ENCODE measurements at places on chromosomes 5 and 9.

DNA sequence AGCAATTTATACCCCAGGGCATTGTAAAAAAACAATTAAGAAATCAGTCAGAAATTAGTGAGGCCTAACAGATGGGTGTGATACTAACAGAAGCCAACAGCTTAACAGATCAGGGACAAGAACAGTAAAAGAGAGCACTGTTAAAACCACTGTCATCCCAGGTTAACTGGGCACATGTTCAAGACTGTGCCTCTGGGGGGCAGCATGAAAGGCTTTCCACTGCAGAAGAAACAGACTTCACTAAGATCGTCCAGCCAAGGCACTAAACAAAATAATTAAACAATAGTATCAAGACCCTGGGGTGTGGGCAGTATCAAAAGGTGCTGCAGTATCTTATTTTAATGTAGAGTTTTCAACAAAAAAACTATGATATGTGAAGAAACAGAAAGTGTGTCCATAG is 43.5 kb downstream of the FBN2 start:
- no peak for DNase-seq

DNA sequence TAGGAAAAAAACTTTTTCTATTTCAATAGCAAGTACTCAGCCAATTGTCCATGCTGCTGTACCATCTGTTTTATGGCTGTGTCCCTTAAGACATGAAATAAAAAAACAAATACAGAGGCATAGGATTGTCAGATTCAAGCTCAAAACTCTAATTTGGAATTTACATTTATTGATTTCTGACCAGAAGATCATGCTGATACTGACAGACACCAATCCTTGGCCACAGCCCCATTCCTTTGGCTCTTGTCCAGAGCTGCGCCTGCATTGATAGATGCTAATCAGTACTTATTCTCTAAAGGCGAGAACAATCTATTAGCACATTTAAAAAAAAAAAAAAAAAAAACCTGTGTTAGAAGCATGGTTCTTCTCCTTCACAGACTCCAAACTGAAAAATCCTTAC is 384.6 kb downstream of the TMEM232 start:
- no peak for DNase-seq

GRCh38 chr5:124089578-124089977 is 577.6 kb downstream of the CSNK1G3 start:
- DNase-seq = no peak

DNA sequence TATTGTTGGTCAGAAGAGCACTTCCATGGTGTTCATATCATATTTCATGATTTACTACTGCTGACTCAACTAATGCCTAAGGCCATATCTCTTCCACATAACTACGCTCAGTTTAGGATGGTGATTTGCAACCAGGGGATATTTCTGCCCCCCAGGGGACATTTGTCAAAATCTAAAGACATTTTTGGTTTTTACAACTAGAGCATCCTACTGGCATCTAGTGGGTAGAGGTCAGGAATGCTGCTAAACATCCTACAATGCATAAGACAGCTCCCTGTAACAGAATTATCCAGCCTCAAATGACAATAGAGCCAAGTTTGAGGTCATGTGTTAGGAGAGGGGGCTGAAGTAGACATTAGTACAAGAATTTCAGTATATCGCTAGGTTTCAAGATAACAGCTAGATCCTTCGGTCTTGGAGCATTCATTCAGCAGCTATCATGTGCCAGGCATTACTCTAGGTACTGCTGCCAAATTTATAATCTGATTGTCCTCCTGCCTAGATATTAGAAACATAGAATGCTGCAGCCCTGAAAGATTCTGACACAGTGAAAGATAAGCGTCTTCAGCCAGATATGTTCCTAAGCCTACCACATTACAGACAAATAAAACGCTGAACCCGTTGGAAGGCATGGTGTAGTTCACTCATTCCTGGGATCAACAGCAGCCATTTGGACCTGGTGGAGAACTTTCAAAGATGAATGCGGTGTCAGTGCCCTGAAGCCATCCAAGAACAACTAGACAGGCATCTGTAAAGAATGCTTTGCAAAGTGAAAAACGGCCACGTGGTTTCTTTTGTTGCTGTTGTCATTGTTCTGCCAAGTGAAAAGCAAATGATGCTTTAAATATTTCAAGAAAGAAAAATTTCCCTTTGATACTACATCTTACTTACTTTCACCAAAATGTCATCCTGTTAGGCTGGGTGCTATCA is 55.5 kb upstream of the FST start:
- DNase-seq = no peak

GRCh38 chr9:16236882-16237281 is 633.6 kb downstream of the BNC2 start:
- DNase-seq = no peak

DNA sequence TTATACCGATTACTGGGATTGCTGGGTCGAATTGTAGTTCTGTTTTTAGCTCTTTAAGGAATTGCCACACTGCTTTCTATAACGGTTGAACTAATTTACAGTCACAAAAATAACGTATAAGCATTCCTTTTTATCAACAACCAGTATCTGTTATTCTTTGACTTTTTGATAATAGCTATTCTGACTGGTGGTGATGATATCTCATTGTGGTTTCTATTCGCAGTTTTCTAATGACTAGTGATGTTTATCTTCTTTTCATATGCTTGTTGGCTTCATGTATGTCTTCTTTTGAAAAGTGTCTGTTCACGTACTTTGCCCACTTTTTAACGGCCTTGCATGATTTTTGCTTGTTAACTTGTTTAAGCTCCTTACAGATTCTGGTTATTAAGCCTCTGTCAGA is 74.4 kb downstream of the FAM174A start:
- no peak for DNase-seq

DNA sequence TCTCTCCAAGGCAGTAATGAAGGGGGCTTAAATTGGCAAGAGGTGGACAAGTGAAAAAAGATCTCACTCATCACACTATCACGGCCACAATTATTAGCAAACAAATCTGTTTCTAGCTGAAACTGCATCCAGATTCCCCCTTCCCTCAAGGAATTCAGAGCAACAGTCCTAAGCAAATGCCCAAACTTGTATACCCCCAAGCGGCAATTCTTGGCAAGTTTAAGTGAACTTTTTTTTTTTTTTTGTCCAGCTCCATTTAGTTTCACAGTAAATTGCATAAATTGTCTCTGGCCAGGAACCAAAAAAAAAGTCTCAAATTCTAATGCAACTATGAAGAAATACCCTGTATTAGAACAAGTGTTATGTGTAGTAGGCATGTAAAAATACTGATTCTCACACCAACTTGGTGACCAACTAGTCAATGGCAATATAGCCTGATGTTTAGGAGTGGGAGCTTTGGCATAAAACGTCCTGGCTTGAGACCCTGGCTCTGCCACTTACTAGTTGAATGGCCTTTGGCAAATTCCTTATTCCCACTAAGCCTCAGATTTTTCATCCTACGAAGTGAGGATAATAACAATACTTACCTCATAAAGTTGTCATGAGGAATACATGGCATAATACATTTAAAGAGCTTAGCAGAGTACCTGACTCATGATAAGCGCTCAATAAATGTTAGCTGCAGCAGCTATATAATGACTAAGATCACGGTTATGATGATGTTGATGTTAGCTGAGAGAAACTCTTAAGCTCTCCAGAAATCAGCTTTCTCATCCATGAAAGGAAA is 193.2 kb downstream of the ADAMTSL1 start:
- DNase-seq = no peak

GRCh38 chr9:94913550-94913949 is 187.1 kb downstream of the AOPEP start:
- no peak for DNase-seq

GRCh38 chr5:36820900-36821299 is 55.7 kb upstream of the NIPBL start:
- DNase-seq = no peak

DNA sequence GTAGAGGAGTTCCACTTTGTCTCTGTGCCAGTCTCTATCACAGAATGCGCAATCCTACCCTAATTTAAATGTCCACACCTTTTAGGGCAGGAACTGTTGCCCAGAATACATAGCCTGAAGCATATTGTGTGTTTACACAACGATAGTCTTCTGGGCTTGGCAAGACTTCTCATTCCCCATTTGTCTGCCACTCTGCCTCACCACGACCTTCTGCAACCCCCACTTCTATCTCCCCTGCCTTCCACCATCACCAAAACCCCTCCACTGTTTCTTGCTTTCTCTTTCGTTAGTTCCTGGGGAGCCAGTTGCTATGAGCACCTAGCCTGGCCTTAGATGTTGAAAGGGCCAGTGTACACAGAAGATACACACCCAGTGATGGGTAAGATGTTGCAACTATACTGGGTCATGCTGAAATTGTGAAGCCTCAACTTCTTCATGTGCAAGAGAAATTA is 883 bp upstream of the RNF145 start:
- DNase-seq = no peak

DNA sequence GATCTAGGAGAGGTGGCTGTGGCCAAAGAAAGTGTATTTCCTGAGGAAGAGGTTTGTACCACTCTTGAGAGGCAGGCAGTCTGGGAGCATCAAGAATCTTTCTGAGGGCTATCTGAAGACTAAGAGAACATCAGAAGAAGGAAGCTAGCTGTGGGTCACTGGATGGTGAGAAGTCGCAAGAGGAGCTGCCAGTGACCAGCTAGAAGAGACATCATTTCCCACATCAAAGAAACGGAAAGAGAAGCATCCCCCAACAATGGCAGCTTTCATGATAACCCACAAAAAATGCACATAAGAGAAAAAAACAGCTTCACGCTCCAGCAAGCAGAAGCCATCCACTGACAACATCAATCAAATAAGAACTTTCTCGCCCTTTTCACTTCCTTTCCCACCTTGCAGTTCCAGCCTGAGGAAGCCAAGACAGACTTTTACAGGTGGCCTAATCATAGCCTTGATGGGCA is 25.0 kb upstream of the CEP78 start:
- DNase-seq = no peak

GRCh38 chr5:1643651-1644392 is 120.1 kb upstream of the LPCAT1 start:
- DNase-seq = no peak

GRCh38 chr5:150221471-150221870 is 31.6 kb downstream of the SLC6A7 start:
- no peak for DNase-seq

- no peak for DNase-seq
These were observed 18.3 kb upstream of the IL13 start for GRCh38 chr5:132639706-132640130.

- DNase-seq = no peak
These were observed 310.6 kb downstream of the NDUFS4 start for GRCh38 chr5:53871050-53871449.

- no peak for DNase-seq
These were observed 94.6 kb upstream of the SLC30A5 start for GRCh38 chr5:68999181-68999580.

DNA sequence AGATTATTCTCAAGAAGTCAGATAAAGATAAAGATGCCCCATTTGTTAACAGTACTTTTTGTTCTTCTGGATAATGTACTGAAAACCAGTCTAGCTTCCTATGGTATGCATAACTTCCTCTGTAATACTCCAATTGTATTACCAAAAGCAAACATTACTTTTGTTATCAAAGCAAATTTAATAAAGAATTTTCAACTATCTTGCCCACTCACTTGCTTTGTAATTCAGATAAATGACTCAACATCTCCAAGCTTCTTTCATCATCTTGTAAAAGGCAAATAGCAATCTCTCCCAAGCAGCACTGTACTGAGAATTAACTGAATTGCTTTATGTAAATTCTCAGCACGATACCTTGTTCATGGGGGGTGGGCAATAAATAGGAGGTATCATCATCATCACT is 98.3 kb downstream of the NFIB start:
- no peak for DNase-seq

- no peak for DNase-seq
These were observed 69.6 kb upstream of the LRRTM2 start for GRCh38 chr5:138944527-138945322.

DNA sequence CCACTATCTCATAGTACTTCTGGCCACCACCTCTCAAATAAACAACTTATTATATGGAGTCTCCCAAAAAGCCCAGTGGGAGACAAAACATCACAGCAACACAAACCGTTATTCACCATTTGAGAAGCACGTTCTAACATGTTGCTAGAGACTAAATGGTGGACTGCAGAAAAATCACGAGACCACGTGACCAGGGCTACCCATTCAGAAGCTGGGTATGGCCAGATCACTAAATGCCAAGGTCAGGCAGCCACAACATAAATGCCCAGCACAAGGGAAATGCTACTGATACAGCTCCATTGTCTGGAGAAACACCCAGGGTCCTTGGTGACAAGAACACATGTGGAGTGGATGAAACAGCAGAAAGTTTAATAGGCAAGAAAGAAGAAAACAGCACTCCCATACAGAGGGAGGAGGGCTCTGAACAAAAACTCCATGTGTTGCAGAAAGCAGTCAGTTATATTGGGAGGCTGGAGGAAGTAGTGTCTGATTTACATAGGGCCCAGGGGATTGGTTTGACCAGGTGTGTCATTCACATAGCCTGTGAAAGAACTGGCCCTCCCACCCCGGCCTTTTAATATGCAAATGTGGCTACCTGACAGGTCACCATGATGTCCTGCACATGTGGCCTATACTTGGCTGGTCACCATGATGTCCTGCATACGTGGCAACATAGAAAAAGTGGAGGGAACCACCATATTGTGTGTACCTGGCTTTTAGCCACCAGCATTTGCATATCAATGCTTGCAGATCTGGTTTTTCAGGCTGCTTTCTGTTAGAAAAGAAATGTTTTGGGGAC is 97.2 kb downstream of the TRIM36 start:
- DNase-seq = no peak

- DNase-seq = no peak
These were observed 906 bp downstream of the SLC25A51 start for GRCh38 chr9:37902796-37903646.

GRCh38 chr5:74647096-74647495 is 6.6 kb upstream of the ENC1 start:
- DNase-seq = no peak

DNA sequence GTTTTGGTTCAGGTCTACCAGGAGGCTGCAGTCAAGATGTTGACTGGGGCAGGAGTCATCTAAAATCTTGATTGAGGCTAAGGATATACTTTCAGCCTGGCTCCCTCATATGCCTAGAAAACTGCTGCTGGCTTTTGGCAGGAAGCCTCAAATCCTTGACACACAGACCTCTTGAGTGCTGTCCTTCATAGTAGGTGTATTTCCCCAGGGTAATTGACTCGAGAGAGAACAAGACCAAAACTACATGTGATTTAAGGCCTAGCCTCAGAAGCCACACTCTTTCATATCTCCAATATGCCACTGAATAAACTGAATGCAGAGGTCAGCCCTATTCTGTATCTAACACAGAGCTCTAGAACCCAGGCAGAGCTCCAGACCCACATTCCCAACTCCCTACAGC is 402.3 kb upstream of the ADAMTS16 start:
- DNase-seq = no peak
